ENCODE measurements at places on chromosomes 2 and 18.

- peak; percentile 13 for DNase-seq
Measured at GRCh38 chr2:121520641-121520994, 10.1 kb upstream of the RNU4ATAC start.

- DNase-seq, result no peak
Measured at GRCh38 chr2:179951680-179952079, 55.4 kb downstream of the CWC22 start.

- DNase-seq, result no peak
Measured at GRCh38 chr2:239118675-239119211, 270.9 kb downstream of the TWIST2 start.

- DNase-seq, result peak; percentile 71
Measured at GRCh38 chr2:124804014-124804940, 779.2 kb downstream of the CNTNAP5 start.

DNA sequence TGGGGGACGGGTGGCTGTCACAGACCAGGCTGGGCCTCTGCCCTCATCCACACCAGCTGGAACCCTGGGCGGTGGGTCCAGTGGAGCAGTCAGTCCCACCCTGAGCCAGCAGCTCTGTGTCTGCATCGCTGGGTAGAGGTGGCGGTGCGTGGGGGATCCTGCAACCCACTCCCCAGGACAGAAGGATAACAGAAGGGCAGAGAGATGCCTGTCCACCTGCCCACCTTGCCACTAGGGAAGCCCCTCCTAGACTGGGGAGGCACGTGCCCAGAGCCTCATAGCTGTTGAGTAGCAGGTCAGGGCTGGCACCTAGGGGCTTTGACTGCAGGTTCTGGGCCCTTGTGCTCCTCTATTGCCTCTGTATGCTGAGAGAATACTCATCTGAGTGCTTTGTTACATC lies 2.4 kb downstream of the ATOH8 start:
- DNase-seq, result no peak

DNA sequence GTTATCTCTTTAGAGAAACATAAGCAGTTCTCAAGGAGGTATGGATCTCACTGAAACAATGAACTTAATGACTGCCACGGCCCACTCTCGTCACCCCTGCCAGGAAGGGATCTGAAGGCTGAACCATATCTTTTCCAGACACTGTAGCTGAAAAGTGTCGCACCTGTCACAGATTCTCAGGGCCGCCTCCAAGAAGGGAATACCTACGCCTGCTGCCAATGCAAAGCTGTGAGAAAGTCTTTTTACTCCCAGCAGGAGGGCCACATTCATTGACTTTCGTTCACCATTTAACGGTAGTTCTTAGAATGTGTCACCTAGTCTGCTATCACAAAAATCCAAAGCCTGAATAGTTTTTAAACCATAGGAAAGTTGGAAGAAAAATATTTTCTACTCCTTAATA lies 66.7 kb upstream of the SH3BP4 start:
- peak; percentile 40 for DNase-seq

DNA sequence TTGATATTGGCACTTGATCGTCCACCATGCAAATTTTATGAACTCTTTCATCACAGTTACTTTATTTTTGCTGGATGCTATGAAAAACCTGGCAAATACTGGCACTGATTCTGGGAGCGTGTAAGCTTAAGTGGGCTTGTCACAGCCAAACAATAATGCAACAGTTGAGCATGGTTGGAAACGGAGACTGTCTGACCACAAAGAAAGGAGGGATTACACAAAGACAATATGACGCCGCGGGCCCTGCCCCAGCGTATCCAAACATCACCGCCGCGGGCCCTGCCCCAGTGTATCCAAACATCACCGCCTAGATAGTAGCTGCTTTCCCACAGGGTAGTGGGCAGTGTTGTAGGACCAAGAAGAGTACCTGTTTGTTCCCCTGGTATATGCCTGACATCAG lies 135.9 kb downstream of the PRPF40A start:
- DNase-seq, result peak; percentile 47

DNA sequence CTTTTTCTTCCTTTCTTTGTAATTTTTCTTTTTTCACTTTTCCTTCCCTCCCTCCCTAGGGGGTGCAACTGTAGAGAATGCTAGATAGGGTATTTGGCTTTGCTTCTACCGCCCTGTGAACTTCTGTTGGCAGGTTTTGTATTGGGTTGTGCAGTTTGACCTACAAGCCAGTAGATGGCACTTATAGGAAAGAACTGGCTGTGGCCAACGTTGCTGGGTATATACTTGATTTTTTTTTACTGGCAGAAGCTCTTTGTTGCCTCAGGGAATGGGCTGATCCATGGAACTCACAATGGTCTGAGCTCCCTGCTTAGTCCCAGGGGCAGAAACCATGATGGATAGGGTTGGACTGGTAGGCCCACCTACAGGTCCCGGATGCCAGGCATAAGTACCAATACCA lies 1019.5 kb upstream of the LRRTM1 start:
- peak; percentile 62 for DNase-seq

DNA sequence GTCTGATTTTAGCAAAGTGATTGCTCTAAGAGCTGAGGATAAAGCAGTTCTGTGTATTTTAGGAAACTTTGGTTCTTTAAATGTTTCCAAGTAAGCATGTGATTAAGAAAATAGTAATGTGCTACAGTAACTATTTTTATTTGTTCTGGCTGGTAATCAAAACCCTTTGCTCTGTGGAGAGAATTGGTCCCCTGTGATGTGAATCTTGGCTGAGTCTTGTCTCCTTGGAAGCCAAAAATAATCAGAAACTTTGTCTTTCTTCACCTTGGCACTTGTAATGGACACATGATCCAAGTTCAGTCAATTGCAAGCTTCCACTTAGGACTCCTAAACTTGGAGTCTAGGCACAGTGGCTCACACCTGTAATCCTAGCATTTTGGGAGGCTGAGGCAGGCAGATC lies 422.7 kb upstream of the CDH20 start:
- DNase-seq, result no peak

Measured in neural progenitor cell (in vitro differentiated cells).